Astrocyte of the spinal cord (primary cell): ENCODE measurements at places on chromosomes 6 and 20.
A peak's percentile ranks its signal among the peaks of the same experiment; 100 is the strongest.

- no peak for DNase-seq
Measured at GRCh38 chr6:139019722-139020121, 8.8 kb upstream of the ABRACL start.

GRCh38 chr6:150409576-150410066 lies 40.8 kb downstream of the IYD start:
- peak; percentile 10 for DNase-seq

GRCh38 chr6:46476301-46476700 lies 14.9 kb downstream of the RCAN2 start:
- no peak for DNase-seq

DNA sequence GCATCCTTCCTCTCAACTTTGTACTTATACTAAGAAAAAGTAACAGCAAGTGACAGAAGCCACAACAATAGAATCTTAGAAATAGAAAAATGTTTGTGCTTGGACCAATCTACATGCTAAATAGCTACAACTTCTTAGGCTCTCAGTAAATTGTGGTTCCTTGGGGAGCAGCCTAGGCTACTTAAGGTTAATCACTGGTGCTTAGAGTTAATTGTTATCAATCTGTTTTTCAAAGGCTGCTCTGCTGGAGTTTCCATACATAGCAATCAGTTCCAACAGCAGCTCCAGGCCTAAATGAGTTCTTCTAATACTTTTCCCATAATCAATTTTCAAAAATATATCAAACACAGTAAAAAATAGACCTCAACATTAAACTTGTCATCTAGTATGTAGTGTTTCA lies 571.4 kb downstream of the EPHA7 start:
- DNase-seq, result no peak

- DNase-seq, result no peak
Measured at GRCh38 chr6:139490482-139490881, 116.0 kb upstream of the CITED2 start.

DNA sequence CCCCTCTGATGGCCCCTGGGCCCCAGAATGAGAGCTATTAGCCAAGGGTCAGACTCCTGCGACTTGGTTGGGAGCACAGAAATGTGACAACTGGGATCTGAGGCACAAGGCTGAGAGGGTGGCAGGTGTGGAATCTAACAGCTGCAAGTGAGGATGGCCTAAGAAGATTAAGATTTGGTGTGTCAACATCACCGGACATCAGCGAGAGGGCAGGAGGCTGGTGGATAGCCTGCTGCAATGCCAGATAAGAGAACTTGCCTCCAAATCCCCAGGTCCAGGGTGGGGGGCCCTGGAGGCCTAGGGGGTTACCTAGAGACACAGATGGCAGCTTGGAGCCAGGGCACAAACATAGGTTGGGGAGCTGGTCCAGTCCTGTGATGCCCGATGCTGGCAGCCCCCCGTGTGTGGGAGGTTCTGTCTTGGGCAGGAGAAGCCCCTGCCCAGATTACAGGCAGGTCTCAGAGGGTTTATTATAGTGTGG lies 155.8 kb downstream of the GRM4 start:
- DNase-seq, result no peak

DNA sequence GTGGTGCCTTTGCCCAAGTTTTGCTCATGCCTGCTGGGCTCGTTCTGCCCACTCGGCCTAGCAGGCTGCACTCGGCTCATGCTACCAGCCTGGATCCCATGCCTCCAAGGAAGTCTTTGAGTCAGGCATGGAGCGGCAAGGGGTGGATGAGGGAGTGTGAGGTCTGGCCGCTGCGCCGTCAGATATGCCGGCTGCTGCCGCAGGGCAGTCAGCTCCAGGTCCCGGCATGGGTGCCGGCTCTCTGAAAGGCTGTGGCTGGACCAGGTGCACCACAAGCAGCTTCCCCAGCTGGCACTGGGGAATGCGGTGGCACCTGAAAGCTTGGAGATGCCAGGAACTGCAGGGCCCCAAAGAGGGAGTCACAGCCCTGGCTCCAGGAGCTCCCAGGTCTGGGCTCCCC lies 75.5 kb downstream of the GPR63 start:
- no peak for DNase-seq

- DNase-seq, result no peak
Measured at GRCh38 chr6:90643381-90643780, 56.5 kb upstream of the MAP3K7 start.
